Central memory CD4-positive, alpha-beta T cell (primary cell): ENCODE measurements at places on chromosomes 4 and X.

- no peak for DNase-seq
Observed at GRCh38 chr4:83177182-83177581, 62.7 kb upstream of the PLAC8 start.

DNA sequence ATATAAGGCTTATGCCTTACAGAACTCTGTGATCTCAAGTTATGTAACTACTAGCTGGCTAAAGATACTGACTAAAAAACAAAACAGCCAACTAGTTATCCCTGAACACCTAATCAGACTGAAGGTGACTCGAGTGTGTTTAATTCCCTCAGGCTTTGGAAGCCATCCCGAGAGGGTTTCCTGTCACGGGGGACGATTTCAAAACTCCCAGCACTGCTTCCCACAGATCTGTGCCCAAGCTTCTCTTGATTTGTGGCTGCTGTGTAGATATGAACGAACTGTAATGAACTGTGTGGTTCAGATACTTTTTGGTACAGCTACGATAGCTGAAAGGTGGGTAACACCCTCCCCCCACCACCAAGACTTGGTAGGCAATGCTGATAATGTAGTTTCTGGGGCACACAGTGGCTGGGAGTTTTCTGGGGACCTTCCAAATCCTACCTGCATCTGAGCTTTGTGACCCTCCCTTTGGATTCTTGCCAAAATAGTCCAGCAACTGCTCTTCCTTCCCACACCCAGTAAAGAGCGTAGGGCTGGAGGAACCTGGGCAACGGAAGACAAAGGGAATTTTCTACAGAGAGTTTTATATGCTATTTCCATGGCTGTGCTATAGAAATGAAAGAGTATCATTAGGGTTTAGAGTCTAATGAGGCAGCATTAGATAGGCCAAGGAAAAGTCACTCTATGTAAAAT, 148.8 kb downstream of the MGST2 start:
- DNase-seq = no peak

DNA sequence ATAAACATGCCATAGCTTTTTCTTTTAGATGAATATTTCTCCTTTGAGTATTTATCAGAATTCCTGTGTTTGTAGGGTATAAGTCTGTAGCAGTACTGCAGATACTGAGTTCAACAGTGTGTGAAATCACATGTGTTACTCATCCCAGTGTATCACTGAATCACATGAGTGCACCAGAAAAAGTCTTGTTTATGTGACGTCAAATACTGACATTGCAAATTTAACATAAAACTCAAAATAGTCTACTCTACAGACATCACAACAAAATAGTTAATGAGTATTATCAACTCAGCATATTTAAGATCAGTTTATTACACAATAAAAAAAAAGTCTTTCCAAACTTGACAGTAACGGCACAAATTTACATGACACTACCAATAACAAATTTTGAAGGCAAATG, 221.3 kb downstream of the DCTD start:
- DNase-seq = no peak

GRCh38 chr4:647481-647880, 22.1 kb downstream of the PDE6B start:
- no peak for DNase-seq

DNA sequence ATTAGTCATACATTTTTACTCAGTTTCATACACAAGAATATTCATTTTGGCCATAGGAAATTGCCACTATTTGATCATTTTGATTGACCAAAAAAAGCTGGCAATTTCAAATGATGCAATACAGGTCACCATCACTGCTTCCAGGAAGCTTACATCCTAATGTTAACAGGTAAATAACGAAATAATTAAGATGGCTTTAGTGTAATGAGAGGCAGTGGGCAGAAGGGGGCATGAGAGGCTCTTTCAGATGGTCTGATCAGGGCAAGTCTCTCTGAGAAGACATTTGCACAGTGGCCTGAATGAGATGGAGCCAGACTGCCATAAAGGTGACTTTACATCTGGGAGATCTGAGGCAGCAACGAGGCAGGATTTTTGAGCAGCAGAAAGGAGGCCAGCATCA, 170.7 kb downstream of the SLIT2 start:
- peak; percentile 13 for DNase-seq

DNA sequence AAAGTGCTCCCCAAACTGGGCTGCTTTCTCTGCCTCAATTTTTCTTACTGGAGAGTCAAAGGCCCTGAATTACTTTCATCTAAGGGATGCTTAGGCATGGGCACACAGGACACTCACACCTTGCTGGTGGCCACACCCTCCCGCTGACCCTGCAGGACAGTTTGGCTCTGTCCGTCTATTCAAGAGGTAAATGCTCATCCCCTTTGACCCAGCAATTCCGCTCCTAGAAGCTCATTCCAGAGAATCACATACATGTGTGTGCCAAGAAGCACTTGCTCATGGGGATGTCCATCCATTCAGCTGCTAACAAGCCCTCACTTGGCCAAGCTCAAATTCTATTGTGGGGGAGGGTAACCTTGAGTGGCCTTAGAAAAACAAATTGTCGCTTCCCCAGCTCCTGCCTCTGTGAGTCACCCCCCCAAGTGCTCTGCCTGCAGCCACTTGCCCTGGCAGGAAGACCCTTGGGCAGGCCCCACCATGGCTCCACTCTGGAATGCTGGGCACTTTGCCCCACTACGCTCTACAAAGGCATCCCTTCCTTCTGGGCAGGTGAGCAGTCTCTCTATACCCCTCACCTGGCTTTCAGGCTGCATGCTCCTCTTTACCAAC, 54.5 kb downstream of the HTRA3 start:
- no peak for DNase-seq

DNA sequence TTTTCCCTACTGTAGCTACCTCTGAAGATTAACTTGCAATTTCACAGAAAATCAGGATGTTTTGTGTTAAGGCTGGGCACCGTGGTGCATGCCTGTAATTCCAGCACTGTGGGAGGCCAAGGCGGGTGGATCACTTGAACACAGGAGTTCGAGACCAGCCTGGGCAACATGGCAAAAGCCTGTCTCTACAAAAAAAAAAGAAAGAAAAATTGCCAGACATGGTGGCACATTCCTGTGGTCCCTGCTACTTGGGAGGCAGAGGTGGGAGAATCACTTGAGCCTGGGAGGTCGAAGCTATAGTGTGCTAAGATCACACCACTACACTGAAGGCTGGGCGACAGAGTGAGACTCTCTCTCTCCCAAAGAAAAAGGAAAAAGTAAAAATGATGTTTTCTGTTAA, 27.4 kb downstream of the APELA start:
- DNase-seq = no peak

GRCh38 chrX:23742697-23743622, at the start of gene ACOT9:
ACOT9 (minus strand) TSS chrX:23743276; CDS start chrX:23743144, 132 bp downstream.
- DNase-seq = peak; percentile 65

DNA sequence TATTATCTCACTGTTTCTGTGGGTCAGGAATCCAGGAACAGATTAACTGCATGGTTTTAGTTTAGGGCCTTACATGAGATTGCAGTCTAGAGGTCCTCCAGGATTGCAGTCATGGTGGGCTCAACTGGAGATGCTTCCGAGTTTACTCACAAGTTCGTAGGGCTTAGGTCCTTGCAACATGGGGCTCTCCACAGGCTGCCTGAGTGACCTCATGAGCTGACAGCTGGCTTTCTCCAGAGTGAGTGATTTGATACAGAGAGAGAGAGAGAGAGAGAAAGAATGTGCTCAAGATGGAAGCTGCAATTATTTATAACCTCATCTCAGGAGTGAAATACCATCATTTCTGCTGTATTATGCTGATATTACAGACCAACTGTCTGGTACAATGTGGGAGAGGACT, 168.9 kb downstream of the GPAT3 start:
- DNase-seq = no peak

GRCh38 chrX:100413229-100413628, 3.2 kb upstream of the PCDH19 start:
- DNase-seq = peak; percentile 25

DNA sequence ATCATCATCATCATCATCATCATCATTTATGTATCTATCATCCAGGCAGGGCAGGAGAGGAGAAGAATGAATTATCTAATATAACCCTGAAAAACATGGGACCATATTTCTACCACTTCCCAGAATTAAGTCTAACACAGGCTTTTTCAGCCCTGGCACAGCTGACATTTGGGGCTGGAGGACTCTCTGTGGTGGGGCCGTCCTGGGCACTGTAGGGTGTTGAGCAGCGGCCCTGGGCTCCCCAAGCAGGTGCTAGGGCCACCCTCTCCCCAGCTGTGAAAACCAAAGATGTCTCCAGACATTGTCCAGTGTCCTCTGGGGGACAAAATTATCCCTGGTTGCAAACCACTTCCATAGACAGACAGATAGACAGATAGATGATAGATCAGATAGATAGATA, 288.4 kb downstream of the CRLF2 start:
- DNase-seq = no peak

- no peak for DNase-seq
Observed at GRCh38 chrX:1483843-1484637, 31.3 kb upstream of the ASMTL start.

DNA sequence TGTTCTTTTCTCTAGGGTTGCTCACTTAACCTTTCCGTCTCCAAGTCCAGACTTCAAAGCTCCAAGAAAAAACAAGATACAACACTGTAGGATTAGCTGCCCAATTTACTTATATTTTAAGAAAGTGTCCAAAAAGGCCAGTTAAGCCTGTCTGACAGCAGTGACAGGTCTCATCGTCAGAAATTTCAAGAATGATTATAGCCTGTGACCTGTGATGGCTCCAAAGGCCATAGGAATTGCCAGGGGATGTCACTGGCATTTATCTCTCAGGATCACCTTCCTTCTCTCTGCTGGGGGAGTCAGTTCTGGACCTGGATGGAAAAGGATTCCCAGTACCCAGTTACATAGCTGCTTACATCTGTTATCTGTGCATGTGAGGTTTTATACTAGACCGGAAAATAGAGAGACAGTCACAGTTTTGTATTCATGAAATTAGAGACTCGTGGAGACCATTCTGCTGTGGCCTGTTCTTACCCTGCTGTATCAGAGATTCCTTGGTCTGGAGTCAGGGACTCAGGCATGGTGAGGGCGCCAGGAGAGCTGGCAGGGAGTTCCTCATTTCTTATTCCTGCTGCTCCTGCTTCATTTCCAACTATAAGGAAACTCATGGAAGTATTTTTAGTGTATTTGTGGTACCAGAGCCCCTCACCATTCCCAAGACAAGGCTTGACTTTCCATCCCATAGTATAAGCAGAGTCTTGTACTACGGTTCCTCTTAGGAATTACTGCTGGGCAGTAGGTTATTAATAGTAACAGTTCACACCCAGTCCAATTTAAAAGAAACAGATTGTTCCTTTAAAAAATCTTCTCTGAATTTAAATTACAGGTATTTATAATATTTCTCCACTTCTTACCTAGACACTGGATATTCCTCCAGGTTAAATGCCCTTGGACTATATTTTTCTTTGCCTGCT, 220.8 kb downstream of the SHROOM3 start:
- DNase-seq = no peak

GRCh38 chr4:40264497-40264896, 67.7 kb downstream of the RHOH start:
- no peak for DNase-seq

GRCh38 chrX:19361701-19362100, 18.0 kb downstream of the PDHA1 start:
- no peak for DNase-seq

DNA sequence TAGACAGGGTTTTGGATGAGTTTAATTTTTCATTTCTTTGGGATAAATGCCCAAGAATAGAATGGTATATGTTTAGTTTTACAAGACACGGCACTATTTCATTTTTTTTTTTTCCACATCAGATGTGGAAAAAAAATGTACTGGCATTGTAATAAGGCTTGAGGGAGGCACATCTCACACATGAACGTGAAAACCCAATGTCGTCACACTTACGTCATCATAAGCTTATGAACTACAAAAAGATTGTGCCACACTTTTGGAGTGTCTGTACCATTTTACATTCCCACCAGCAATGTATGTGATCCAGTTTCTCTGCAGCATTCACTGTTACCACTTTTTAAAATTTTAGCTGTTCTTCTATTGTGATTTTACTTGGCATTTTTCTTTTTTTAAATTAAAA, 74.2 kb downstream of the TAF1 start:
- DNase-seq = no peak

DNA sequence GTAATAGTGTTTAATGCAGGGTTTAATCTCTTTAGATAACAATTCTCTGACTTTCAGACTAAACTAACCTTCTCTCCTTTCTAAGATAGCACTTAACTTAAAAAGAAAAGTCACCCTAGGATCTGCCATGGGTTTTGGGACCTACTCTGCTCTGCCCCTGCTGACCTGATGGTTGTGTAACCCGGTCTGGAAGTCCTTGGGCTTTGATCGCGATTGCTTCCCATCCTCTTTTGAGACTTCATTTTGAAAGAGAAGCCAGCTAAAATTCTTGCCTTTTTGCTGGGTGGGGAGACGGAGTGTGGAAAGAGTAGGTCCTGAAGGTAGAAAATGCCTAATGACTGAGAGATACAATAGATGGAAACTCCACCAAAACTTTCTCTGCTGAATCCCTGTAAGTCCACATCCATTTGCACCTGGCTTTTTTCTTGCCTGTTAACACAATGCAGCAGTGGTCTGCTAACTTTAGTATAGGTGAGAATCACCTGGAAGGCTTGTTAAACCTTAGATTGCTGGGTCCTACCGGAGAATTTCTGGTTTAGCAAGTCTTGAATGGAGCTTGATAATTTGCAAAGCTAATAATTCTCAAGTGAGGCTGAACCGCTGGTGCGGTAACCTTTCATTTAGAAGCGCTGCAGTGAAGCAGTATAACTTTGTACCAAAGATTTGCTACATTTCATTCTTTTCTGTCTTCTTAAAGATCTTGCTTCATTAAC, 45.6 kb upstream of the CCSER1 start:
- DNase-seq = no peak

GRCh38 chr4:184438375-184438774, 36.0 kb downstream of the IRF2 start:
- no peak for DNase-seq
